ENCODE measurements at places on chromosomes 5 and 9.
A peak's percentile ranks its signal among the peaks of the same experiment; 100 is the strongest.

DNA sequence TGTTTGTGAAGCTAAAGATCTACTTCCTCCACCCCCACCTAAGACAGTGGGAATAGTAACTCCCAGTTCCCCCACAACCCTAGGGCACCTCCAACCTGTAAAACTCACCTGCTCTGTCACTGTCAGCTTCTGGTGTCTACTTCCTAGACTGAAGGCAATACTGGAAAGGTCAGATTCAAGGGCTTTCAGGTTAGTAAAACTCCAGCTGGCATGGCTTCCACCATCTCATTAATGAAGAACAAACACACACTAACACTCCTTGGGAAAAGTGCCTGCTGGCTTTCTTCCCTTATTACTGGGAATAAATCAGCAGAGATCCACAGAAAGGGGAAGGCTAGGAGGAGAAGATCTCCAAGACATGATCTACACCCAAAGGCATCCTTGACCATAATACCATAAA, 109.9 kb downstream of the TMEM174 start:
- no peak for DNase-seq

- DNase-seq = no peak
Measured at GRCh38 chr9:137069508-137070091, 757 bp downstream of the SAPCD2 start.

- no peak for DNase-seq
Measured at GRCh38 chr9:89386797-89387196, 68.5 kb downstream of the SECISBP2 start.

DNA sequence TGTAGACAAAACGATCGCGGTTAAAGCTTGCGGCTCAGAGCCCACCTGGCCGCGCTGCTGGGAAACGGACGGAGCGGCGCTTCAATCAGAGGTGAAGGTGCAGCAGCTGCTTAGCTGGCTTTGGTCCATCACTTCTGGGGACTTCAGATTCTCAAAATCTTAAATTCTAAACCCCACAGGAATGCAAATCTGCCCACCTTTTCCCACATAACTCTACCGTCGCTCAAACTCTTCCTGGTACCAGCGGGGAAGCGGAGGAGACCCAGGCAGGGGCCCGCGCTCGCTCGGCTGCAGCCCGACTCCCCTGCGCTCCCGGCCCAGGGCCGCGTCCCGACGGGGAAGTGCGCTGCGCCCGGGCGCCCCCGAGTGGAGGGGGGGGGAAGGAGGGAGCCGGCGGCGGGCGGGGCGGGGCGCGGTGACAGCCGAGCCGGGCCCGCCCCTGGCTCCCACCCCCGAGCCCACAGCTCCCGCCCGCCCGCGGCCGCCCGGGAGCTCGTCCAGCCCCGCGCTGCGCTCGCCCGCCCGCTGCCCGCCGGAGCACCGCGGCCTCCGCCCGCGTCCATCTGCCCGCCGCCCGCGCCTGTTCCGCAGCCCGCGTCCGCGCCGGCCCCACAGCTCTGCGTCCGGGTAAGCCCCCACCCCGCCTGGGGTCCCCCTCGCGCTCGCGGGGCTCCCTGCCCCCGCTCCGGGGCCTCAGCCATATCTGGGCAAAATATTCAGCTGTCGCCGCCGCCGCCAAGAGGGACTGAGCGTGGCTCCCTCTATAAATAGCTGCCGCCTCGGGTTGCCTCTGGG, at the start of gene TMOD1:
Gene TMOD1 (plus strand): TSS at position 490 of the 795 bp plus-strand sequence. CDS start 22,523 bp downstream, outside the sequence.
- peak; percentile 52 for DNase-seq

DNA sequence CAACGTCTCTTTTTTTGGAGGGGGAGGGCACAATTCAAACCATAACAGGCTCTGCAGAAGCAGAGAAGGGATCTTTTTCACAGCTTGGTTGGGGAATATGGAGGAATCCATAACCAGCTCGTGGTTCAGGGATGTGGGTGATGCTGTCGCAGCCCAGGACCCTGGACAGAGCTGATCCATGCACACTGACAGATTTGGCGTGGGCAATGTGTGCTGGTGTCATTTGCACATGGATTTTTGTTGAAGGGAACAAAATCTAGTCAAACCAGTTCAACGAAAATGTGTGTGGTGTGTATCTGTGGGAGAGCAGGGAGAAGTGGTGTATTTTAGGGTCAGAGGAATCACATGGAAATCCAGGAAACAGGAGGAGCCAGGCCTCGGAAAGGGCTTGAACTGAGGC, 4.2 kb downstream of the DOCK2 start:
- no peak for DNase-seq

DNA sequence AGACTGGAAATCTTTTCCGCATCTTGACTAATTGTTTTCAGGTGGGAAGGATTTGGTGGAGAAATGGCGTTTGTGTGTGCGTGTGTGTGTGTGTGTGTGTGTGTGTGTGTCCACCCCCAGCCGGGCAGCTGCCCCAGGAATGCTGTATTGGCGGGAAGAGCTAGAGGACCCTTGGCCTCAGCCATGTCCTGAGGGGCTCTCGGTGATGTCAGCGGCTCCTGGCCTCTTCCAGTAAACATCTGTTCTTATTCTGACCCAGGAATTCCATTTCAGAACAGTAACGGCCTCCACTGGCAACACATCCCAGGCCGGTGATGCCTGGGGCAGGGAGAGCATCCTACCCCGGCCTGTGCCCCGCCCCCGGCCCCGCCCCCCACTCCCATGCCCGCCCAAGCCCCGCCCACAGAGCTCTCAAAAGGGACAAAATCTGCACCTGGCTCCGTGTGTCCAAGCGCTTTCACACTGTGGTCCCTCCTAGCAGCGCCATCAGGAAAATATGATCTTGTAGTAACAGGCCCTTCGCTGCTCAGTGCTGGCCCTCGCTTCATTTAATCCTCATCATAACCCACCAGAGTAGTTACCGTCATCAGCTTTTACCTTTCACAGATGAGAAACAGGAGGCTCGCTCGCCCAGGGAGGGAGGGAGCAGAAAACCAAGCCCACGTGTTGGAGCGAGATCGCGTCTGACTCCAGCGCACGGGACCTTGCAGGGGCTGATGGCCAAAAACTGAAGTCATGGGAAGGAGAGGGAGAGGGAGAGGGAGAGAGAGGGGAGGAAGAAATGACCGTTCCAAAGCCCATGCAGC, 18.9 kb downstream of the ADAMTS2 start:
- DNase-seq = no peak

- DNase-seq = no peak
Measured at GRCh38 chr9:126563556-126563955, 50.2 kb upstream of the LMX1B start.

- no peak for DNase-seq
Measured at GRCh38 chr5:72597456-72597948, 90.3 kb upstream of the ZNF366 start.

- no peak for DNase-seq
Measured at GRCh38 chr9:69895185-69895584, 74.6 kb downstream of the CFAP95 start.

DNA sequence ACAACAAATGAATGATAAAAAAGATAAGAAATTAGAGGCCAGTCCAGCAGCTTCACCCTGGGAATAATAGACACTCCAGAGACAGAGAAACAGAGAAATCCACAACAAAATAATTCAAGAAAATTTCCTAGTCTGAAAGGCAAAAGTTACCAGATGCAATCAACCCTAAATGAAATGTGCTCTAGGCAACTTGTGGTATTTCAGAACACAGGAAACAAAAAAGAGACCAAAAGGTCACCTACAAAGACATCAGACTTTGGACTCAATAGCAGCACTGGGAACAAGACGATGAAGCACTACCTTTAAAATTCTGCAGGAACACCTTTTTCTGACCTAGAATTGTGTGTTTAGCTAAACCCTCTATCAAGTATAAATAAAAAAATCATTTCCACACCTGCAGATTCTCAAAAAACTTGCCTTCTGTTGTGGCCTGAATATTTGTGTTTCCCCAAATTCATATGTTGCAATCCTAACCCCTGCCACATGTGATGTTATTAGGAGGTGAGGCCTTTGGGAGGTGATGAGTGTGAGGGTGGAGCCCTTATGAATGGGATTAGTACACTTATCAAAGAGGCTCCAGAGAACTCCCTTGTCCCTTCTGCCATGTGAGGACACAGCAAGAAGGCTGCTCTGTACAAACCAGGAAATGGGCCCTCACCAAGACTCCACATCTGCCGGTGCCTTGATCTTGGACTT, 5.9 kb upstream of the MAPK9 start:
- no peak for DNase-seq

DNA sequence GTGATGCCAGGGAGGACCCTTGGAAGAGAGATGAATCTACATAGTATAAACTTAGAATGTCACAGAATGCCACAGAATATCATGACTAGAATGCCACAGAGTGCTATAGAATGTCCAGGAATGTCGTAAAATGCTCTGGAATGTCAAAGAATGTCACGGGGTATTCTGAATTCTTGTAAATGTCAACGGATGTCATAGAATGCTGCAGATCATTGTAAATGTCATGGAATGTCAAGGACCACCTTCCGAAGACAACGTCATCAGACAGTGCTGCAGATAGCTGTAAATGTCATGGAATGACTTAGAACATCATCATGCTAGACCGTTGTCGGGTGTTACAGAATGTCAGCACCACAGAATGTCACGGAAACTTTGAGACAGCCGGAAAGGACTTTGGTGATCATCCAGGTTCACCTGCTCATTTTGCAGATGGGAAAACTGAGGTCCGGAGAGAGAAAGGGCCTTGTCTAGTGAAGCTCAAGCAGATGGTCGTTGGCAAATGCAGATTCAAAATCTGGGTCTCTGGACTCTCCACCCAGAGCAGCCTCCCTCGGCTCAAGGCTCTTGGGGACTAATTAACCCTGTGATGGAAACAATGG, 117.1 kb downstream of the LHX2 start:
- no peak for DNase-seq

DNA sequence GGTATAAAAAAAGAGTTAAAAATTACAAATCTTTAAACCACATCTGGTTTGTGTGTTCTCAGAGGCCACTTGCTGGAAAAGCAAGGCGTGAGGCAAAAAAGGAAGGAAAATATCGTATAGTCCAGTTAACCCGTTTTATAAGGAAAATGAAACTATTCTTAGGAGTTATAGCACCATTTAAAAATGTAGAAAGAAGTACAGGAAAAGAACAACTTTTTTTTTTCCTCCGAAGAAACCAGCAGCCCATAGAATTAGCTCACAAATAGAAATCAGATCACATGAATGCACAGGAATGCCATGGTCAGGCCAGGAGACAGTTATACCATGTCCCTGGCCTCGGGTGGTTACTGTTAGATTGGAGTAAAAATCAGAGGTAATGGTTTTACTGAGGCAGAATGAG, 241.6 kb downstream of the FBXL7 start:
- DNase-seq = no peak

DNA sequence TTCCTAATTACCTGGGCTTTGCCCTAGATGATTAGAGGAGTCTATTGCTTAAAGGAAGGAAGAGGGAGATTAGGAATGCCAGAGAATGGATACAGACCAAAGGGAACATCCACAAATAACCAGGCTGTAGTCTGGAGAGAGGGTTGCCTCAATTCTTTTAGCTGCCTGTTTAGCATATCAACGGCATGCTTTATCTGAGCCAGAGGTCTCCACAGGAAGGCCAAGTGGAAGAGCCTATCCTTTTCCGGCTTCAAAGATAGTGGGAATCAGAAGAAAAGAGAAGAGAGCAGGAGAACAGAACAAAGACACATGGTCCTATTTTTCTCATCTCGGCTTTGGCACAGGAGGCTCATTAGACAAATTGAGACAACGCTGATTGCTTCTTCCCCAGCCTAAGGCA, 142.4 kb downstream of the NMUR2 start:
- DNase-seq = no peak

- DNase-seq = no peak
Measured at GRCh38 chr5:17058438-17058837, 122.3 kb upstream of the MYO10 start.

GRCh38 chr5:76527685-76528161, 95.5 kb downstream of the F2RL2 start:
- DNase-seq = no peak

- no peak for DNase-seq
Measured at GRCh38 chr5:143037071-143037470, 266.9 kb downstream of the ARHGAP26 start.

- no peak for DNase-seq
Measured at GRCh38 chr5:125487231-125487630, 740.8 kb upstream of the ZNF608 start.

DNA sequence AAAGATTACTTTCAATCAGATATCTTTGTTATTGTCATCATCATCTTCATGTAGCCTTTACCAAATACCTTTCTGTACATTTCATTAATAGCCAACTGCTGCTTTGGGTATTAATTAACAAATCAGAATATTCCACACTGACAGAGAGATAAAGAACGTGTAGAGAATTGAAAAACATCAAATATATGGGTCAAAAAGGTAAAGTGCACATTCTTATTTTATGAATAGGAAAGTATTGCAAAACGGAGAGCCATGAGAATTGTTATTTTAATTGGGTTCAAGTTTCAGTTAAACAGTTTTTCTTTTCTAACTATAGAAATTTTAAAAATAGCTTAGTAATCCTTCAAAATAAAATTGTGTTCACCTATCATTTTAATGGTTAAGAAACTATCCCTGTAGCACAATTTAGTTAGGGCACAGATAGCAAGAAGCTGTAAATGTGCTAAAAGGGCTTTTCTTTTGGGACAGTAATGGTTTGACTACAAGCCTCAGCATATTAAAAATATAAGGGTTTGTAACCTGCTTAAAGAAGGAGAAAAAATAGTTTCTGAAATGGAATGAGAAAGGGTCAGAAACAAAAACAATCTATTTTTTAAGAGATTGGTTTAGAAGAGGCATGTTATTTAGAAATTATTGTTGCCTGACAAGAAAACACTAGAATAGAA, 62.9 kb downstream of the PDE4D start:
- no peak for DNase-seq

DNA sequence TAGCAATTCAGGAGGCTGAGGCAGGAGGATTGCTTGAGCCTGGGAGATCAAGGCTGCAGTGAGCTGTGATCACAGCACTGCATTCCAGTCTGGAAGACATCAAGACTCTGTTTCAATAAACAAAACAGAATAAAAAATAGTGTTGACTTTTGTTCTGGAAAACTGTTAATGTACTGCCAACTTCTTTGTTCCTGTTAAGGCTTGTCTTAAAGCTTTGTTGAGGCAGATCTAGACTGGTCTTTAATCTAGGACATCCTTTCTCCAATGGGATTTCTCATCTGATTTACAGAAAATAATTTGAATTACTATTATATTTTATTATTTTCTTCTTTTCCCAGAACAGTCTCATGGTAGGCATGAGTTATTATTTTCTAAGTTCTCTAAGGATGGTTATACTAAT, 26.0 kb downstream of the BDP1 start:
- no peak for DNase-seq

DNA sequence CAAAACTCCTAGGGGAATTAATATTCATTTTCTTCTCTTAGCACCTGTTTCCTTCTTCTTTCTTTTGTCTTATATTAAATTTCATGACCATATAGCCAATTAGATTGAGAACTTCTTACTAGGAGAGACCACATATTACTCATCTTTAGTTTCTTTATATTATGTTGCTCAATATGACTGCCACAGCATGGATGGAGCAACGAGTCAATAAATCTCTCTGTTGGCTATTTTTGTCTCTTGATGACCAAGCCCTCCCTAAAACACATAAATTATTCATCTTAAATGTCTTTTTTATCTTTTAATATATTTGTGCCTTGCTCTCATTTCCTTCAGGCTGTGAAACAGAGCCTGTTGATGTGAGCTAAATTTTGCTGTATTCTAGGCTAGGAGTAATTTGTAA, 123.0 kb downstream of the ADAMTSL1 start:
- no peak for DNase-seq

Data from activated CD8-positive, alpha-beta memory T cell treated with anti-CD3 and anti-CD28 coated beads, Interleukin-2, amount 10 ng/mL, durations not matched to agents 7 days and 5 days (primary cell).